ENCODE measurements at places on chromosomes 4 and X. TPM values are rescaled to one million over a fixed set of nuclear protein-coding genes. Genes with fewer than 3 reads are reported as not detected.

DNA sequence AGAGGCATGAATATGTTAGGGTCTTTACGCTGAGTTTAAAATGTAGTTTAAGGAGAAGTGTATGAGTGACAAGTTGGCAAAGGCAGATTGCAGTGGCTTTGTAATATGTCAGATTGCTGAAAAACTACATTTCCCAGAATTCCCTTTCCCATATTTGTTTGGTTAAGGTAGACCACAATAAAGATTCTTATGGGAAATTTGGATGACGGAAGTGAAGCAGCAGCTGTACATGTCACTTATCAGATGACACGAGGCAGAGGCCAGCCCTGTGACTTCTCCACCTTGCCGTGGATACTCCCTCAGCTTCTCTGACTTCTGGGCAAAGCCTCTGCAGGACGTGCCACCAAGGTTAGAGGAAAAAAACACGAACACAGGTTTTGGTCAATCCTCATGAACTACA is 229.7 kb upstream of the DKK2 start:
- no peaks in the 10 kb centered on the region for H3K36me3 ChIP-seq
- no peak overlapping the region for H3K4me3 ChIP-seq
- no peak for DNase-seq
- H3K27ac ChIP-seq, result no peak overlapping the region
- no peaks in the 10 kb centered on the region for H3K27me3 ChIP-seq

- no peaks in the 10 kb centered on the region for H3K36me3 ChIP-seq
- no peak for DNase-seq
- no peak overlapping the region for H3K27ac ChIP-seq
- no peak overlapping the region for H3K4me3 ChIP-seq
- no peaks in the 10 kb centered on the region for H3K27me3 ChIP-seq
- H3K4me1 ChIP-seq, result no peaks in the 10 kb centered on the region
Observed at GRCh38 chr4:147118528-147118927, 172.9 kb upstream of the TTC29 start.

GRCh38 chr4:181710143-181710542 is 533.1 kb upstream of the TENM3 start:
- no peaks in the 10 kb centered on the region for H3K36me3 ChIP-seq
- H3K27ac ChIP-seq, result no peak overlapping the region
- H3K27me3 ChIP-seq, result no peaks in the 10 kb centered on the region

DNA sequence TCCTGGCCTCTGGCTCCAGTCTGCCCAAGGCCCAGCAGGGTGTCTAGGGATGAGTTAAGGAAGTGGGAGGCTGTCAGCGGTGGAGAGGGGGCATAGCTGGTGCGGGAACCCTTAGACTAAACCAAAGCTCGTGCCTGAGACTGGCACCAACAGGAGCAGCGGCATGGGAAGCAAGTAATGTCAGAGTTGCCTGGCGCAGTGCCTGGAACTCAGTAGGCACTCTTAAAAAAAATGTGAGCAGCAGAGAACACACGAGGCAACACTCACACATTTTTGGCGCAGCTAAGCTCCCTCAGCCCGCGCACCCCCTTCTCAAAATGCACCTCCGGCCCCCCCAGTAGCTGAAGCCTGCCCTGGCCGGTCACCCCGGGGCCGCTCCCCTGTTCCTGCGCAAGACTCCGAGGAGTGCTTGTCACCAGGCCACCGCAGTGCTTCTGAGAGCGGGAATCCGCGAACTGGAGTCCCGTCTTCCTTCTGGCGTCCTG is 583 bp downstream of the GABRE start:
- no peak for DNase-seq
- no peak overlapping the region for H3K4me3 ChIP-seq

- peak; percentile 54 for DNase-seq
- H3K27ac ChIP-seq, result no peak overlapping the region
- peaks cover 16% of the 10 kb centered on the region for H3K27me3 ChIP-seq
- H3K36me3 ChIP-seq, result peaks cover 6% of the 10 kb centered on the region
Observed at GRCh38 chr4:2103843-2104547, 44.9 kb downstream of the NAT8L start.

- H3K27me3 ChIP-seq, result no peaks in the 10 kb centered on the region
- H3K36me3 ChIP-seq, result no peaks in the 10 kb centered on the region
- no peak overlapping the region for H3K27ac ChIP-seq
Observed at GRCh38 chrX:133781174-133781573, 204.2 kb downstream of the GPC3 start.

- H3K27me3 ChIP-seq, result no peaks in the 10 kb centered on the region
- no peak overlapping the region for H3K4me3 ChIP-seq
- H3K27ac ChIP-seq, result no peak overlapping the region
- no peaks in the 10 kb centered on the region for H3K4me1 ChIP-seq
- DNase-seq, result peak; percentile 56
- no peaks in the 10 kb centered on the region for H3K36me3 ChIP-seq
Observed at GRCh38 chrX:152915541-152916241, 17.8 kb downstream of the ZNF185 start.

DNA sequence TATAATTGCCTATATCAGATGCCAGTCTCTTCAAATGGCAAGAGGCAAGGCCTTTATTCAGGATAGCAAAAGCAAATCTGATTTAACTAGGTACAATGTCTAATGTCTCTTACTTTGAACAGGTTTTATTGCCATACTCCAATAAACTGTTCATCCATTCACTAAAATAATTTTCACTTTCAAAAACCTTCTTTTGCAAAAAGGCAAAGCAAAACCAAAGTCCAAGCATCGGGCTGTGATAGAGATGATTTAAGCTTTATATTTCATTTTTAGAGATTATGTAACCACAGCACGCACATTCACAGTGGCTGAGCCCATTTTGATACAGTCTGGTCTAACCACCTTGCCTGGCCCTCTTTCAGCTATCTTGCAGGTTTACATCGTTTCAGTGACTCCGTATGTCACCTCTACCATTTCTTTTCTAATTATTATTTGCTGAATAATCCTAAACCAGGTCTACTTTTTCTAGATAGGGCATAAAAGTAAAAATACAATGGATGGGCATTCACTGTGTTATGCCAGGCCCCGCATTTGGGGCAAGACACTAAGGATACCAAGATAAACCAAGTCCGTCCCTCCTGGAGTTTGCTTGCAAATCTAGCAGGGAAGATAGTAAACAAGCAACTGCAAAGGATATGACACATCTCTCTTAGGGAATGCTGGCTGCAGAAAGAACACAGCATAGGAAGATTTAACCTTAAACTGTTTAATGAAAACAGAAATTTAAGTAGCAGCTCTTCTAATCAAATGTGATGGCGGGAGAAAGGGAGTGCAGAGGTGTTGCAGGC is 1.8 kb downstream of the CASP3 start:
- DNase-seq, result no peak
- H3K4me1 ChIP-seq, result peaks cover 54% of the 10 kb centered on the region
- H3K36me3 ChIP-seq, result peaks cover 41% of the 10 kb centered on the region
- peak overlapping the region; percentile 90 for H3K27ac ChIP-seq
- peak overlapping the region; percentile 98 for H3K4me3 ChIP-seq

- H3K27me3 ChIP-seq, result no peaks in the 10 kb centered on the region
- no peak overlapping the region for H3K27ac ChIP-seq
- no peaks in the 10 kb centered on the region for H3K36me3 ChIP-seq
- H3K4me3 ChIP-seq, result no peak overlapping the region
- DNase-seq, result no peak
Observed at GRCh38 chr4:175813821-175814220, 1.8 kb upstream of the GPM6A start.

- no peak overlapping the region for H3K27ac ChIP-seq
- DNase-seq, result no peak
- no peaks in the 10 kb centered on the region for H3K4me1 ChIP-seq
- H3K4me3 ChIP-seq, result no peak overlapping the region
- peaks cover 7% of the 10 kb centered on the region for H3K27me3 ChIP-seq
Observed at GRCh38 chr4:53863736-53864365, 200.6 kb downstream of the CHIC2 start.

DNA sequence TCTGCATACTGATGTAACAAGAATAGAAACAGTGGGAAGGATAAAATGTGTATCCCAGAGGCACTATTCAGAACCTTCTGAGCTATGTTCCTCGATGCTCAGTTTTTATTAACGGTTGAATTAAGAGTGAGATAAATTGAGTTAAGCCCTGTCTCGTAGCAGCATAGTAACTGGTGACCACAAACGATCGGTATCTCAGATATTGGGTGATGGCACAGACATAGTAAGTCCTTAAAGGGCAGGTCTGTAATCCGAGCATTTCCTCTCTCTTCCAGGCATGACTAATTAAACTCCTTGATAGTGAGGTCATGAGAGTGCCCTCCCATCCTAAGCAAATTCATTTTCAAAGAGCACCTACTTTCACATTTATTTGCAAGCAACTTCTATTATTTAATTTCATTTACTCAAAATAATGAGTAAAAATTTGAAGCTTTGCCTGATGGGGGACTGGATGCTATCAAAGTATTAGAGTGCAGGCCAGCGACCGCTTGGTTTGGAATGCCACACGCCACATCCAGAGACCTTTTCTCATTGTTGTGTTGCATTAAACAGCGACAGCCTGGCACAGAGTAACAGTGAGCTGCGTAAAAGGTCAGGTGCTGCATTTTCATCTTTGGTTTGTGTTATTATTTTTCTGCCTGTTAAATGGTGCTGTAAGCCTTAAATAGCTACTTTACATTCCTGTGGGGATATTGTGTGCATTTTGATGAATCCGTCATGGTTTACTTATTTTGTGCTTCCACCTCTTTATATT is 101.9 kb downstream of the PCDH7 start:
- no peak overlapping the region for H3K27ac ChIP-seq
- H3K4me1 ChIP-seq, result no peaks in the 10 kb centered on the region
- no peaks in the 10 kb centered on the region for H3K36me3 ChIP-seq
- H3K4me3 ChIP-seq, result no peak overlapping the region
- no peaks in the 10 kb centered on the region for H3K27me3 ChIP-seq

DNA sequence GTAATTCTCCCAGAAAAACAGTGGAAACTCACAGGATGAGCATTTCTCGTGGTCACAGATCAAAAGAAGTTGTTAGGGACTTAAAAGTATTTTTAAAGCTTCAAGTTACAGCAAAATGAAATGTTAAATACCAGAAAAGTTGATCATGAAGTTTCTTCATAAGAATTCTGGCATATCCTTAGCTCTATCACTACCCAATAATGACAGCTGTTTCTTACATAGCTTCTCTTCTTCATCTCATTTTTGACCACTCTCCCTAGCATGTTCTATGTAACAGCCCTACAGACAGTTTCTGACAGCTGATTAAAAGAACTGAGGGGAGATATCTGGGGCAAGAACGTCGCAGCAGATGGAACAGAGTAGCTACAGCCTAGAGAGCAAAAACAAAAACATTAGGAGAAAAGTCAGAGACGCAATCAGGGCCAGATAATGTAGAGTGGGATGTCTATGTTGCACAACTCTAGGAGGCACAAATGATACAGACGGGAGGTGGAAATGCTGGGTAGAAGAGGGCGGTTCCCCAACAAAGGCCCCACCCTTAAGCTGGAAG is 108.7 kb downstream of the CORIN start:
- no peak overlapping the region for H3K4me3 ChIP-seq
- H3K4me1 ChIP-seq, result no peaks in the 10 kb centered on the region
- no peak for DNase-seq

DNA sequence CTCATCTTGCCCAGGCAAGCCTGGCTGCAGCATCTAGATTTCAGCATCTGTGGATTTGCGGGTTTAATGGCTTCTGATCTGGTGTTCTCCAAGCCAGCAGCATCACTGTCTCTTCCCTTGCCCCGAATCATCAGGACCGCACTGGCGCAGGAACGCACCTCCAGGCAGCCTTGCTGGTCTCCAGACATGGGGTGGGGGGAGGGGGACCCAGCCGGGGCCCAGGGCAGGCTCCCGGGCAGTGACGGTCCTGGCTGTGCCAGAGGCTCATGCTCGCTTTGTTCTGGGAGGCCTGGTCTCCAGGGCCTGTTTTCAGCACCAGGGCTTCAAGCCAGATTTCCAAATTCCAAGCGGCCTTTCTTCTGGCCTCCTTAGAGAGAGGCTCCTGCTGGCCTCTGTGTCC is 4.9 kb downstream of the CFAP99 start:
- DNase-seq, result no peak
- H3K36me3 ChIP-seq, result no peaks in the 10 kb centered on the region
- peaks cover 13% of the 10 kb centered on the region for H3K4me1 ChIP-seq
- no peak overlapping the region for H3K4me3 ChIP-seq
- no peak overlapping the region for H3K27ac ChIP-seq

DNA sequence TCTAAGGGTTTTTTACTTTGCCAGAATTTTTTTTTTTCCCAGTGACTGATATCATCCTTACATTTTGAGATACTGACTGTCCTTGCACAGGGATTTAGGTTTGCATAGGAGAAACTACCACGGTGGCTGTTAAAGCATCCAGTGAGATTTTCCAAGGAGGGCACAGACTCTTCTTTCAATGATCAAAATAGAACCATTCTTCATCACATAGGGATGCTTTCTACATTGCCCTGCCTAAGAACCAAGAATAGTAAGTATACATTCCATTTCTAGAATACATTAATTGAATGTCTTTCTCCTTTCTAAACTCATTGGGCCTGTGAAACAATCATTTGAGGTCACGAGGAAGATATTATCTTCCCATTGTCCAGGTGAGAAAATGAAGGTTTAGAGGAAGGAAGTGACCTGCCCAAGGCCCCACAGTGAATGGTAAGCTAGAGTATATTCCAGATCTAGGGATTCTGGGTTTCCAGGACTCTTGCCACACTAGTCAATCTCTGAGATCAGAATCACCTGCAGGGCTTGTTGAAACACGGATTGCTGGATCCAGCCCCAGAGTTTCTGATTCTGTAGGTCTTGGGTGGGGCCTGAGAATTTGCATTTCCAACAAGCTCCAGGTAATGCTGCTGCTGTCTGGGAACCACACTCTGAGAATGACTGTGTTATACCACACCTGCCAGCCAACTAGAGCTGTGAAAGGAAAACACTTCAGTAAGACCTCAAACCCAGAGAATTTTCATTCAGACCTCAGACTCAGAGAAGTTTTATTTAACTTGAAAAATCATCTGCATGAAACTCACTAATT is 17.7 kb upstream of the TMEM154 start:
- DNase-seq, result no peak
- H3K36me3 ChIP-seq, result no peaks in the 10 kb centered on the region
- peak overlapping the region; percentile 21 for H3K4me3 ChIP-seq
- H3K27ac ChIP-seq, result peak overlapping the region; percentile 11
- peaks cover 15% of the 10 kb centered on the region for H3K4me1 ChIP-seq

DNA sequence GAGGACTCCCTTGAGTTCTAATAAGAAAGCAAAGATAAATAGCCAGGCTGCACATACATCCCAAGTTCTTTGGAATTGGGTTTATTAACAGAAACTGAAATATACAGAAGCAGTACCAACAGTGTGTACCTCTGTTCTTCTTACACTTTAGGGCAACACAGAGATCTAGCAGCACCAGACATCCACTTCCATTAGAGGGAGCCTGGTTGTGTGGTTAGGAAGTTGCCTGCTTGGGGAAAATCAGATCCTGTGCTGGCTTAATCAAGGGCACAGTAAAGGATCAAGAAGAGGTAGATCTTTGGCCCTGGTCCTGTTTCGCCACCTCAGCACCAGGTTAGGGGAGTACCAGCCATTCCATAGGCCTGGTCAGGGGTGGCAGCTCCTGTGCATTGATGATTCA is 231.1 kb upstream of the ARHGAP24 start:
- no peak for DNase-seq
- no peak overlapping the region for H3K27ac ChIP-seq
- no peaks in the 10 kb centered on the region for H3K36me3 ChIP-seq
- H3K27me3 ChIP-seq, result no peaks in the 10 kb centered on the region
- no peak overlapping the region for H3K4me3 ChIP-seq

FGFBP1 gene
- not detected for total RNA-seq

RAB39B gene
- 9.9 TPM for total RNA-seq

POF1B gene
- total RNA-seq, result 0.07 TPM

Data from activated CD4-positive, alpha-beta T cell treated with anti-CD3 and anti-CD28 coated beads, Interleukin-2, amount 10 ng/mL, durations not matched to agents 24 days and 14 days (primary cell).